ENCODE measurements at places on chromosomes 4 and X.
A peak's percentile ranks its signal among the peaks of the same experiment; 100 is the strongest.

GRCh38 chr4:184850431-184851199, 24.8 kb upstream of the ACSL1 start:
- no peak for DNase-seq

GRCh38 chr4:138689187-138689586, 326.4 kb upstream of the NOCT start:
- no peak for DNase-seq

GRCh38 chr4:109321232-109321631, 18.8 kb upstream of the COL25A1 start:
- DNase-seq, result no peak

DNA sequence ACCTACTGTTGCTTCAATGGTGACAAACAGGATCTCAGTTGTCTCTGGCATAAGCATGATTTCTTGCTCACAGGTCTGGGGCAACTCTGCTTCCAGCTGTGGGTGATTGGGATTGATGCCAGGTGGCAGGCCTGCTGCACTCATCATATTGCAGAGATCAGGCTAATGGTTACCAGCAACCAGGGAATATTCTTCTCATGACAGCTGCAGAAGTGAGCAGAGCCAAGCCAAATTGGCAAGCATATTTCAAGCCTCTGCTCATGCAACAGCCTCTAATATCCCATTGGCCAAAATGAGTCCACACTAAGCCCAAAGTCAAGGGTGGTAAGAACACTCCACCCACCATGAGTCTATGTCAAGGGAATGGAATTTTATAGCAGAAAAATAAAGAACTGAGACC, 26.7 kb upstream of the TBC1D19 start:
- peak; percentile 36 for DNase-seq

DNA sequence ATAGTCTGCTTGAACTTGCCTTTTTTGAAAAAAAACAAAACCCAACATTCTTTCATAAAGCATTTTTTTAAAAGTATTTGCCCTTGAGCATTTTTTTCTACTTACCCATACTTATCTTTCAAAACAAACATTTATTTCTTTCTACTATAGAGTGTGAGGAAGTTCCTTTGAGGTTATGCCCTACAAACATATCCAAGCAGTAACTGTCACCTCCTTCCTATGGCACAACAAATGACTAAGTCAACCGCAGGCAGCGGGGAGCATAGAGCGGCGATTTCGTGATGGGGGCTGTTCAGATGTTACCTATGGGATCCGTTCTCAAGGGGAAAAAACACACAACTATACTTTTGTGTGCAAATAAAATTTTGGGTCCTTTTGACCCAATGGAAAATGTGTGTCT, 19.4 kb downstream of the SPRY1 start:
- DNase-seq, result no peak

- no peak for DNase-seq
Measured at GRCh38 chrX:2451501-2452316, 49.1 kb downstream of the DHRSX start.

- no peak for DNase-seq
Measured at GRCh38 chr4:113109106-113109718, 59.8 kb downstream of the ANK2 start.

DNA sequence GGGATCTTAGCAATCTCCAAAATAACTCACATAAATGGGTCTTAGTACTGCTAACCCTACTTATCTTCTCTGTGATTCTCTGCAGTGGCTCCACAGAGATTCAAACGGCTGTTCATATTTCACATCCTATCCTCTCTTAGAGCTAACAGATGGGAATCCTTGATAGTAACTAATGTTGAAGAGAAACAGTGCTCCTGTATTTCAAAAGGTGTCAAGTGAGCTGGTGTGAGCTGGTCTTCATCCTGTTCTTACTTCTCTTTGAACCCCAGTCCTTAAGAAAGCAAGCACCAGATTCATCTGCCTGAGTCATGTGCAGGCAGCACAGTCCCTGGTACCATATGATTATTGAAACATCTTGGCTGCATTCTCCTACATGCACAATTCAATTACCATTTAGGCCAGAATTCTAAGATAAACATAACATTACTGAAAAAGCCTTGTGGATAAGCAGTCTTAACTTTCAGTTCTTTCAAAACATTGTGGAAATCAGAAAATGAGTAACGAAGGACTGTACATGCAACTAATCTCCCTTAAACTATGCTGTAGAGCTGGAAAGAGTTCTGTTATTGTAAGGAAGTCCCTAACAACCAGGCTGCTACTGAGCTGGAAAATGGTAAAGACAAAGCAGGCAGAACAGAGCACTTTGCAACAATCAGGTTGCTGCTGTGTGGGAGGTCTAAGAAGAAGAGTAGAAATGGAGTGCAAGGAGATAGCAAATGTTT, 153.1 kb downstream of the NPNT start:
- no peak for DNase-seq

DNA sequence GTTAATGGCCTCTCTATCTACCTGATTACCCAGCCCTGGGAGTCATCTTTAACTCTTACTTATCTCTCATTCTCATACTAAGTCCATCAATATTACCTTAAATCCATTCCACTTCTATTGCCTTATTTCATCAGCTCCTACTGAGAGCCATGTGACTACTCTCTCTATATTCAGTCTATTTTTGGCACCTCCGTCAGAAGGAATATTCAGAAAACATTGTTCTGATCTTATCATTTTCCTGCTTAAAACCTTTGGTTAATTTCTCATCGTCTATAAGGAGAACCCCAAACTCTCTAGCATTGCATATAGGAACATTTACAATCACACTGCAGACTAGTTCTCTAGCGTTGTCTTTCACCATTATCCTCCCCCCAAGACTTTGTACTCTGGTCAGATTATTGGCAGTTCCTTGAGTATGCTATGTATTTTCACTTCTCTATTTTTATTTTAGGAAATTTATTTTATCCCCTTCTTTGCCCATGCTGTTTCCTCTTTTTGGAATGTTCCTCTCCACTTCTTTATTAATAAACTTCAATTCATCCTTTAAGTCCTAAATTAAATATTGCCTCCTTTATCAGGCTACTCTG, 13.7 kb upstream of the AMMECR1 start:
- DNase-seq, result no peak

DNA sequence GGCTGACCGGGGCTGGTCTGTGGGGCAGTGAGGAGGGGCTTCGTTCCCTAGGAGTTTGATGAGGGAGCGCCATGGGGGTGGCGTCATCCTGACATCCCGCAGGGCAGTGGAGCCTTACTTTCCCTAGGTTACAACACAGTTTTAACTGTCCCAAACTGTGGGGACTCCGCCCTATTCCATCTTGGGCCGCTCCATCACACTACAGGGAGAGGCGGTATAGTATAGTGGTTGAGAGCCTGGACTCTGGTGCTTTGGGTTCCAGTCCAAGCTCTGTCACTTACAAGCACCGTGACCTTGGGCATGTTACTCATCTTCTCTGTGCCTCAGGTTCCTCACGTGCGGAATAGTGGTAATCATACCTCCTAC, 44.2 kb downstream of the ZNF185 start:
- no peak for DNase-seq

DNA sequence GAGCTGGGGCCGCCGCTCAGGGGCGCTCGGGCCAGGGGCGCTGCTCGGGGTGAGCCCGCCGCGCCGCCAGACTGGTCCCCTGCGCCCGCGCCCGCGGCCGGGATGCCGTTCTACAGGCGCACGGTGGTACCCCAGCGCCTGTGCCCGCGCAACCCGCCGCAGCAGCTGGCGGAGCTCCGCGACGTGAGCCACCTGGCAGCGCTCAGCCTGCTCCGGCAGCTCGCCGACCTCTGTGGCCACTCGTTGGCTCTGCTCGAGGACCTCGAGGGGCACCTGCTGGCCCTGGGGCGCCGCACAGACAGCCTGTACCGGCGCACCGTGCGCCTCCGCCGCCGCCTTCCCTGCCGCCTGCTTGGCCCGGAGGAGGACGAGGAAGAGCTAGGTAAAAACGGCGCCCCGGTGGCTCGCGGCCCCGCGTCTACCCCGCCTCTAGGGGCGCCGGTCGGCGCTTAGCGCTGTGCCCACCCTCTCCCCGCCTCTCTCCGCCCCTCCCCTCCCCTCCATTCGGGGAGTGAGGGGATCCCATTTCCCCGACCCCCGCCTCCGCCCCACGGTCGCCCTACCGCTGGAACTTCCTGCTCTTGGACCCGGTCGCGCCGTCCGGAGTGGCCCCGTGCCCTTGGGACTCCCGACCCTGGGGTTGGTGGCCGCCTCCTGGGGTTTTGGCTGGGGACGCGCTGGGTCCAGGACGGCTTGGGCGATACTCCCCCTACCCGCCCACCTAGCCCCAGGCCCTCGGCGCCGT, 513 bp downstream of the NHSL2 start:
- DNase-seq, result peak; percentile 53

GRCh38 chrX:69029771-69030170, 135.5 kb downstream of the PJA1 start:
- DNase-seq, result no peak

- peak; percentile 12 for DNase-seq
Measured at GRCh38 chrX:781224-782204, 150.9 kb downstream of the SHOX start.

GRCh38 chr4:65007841-65008439, 598.7 kb upstream of the TECRL start:
- DNase-seq, result peak; percentile 9

DNA sequence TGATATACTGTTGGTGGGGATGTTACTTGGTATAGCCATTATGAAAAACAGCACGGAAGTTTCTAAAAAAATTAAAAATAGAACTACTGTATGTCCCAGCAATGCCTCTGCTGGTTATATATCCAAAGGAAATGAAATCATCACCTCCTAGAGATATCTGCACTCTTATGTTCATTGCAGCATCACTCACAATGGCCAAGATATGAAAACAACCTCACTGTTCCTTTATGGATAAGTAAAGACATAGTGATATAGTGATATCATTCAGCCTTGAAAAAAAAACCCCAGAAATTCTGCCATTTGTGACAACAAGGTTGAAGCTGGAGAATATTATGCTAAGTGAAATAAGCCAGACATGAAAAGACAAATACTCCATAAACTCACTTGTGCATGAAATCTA, 543.8 kb upstream of the SLIT2 start:
- DNase-seq, result no peak

- no peak for DNase-seq
Measured at GRCh38 chrX:69020316-69020715, 144.9 kb downstream of the PJA1 start.

GRCh38 chr4:188960411-188961093, 821.3 kb downstream of the TRIML1 start:
- no peak for DNase-seq

DNA sequence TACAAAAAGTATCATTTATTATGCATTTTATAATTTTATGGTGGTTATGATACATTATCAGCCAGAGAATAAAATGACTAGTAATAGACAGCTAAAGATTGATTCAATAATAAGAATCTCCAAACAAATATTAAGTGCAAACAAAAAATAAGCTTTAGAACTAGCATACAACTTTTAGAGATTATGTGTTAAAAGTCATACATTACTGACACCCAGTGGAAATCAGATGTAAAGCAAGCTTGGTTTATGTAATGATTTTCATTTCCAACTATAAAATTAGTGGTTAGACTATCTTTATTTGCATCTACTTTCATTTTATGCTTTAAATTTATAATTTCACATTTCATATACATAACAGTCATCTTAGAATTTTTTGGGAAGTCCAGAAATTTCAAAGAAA, 57.7 kb downstream of the IL13RA2 start:
- no peak for DNase-seq

GRCh38 chr4:22999419-22999818, 306.7 kb downstream of the GBA3 start:
- DNase-seq, result no peak

- DNase-seq, result no peak
Measured at GRCh38 chrX:150696866-150697265, 3.7 kb downstream of the MTMR1 start.

GRCh38 chr4:125464146-125464545, 149.4 kb downstream of the FAT4 start:
- no peak for DNase-seq

- no peak for DNase-seq
Measured at GRCh38 chr4:48752726-48753125, 27.4 kb downstream of the FRYL start.

DNA sequence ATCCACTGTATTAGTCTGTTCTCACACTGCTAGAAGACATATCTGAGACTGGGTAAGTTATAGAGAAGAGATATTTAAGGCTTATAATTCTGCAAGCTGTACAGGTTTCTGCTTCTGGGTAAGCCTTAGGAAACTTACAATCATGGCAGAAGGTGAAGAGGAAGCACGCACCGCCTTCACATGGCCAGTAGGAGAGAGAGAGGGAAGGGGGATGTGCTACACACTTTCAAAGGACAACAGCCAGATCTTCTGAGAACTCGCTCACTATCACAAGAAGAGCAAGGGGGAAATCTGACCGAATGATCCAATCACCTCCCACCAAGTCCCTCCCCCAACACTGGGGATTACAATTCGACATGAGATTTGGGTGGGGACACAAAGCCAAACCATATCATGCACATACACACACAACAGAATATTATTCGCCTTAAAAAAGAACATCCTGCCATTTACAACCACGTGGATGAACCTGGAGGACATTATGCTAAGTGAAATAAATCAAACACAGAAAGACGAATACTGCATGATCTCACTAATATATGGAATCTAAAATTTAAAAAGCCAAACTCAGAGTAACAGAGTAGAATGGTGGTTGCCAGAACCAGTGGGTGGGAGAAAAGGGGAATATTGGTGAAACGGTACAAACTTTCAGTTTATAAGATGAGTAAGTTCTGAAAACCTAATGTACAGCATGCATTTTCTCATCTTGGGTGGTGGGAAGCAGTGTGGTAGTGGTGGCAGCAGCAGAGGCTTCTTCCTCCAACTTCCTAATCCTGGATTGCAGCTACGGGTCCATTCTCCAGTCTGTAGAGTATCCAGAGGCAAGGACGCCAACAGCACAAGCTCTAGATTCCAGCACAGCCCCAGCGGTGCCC, 12.8 kb downstream of the FRYL start:
- no peak for DNase-seq

- DNase-seq, result peak; percentile 2
Measured at GRCh38 chrX:21740329-21741274, 17.3 kb downstream of the SMPX start.

- peak; percentile 9 for DNase-seq
Measured at GRCh38 chr4:161320377-161320776, 843.4 kb downstream of the FSTL5 start.

DNA sequence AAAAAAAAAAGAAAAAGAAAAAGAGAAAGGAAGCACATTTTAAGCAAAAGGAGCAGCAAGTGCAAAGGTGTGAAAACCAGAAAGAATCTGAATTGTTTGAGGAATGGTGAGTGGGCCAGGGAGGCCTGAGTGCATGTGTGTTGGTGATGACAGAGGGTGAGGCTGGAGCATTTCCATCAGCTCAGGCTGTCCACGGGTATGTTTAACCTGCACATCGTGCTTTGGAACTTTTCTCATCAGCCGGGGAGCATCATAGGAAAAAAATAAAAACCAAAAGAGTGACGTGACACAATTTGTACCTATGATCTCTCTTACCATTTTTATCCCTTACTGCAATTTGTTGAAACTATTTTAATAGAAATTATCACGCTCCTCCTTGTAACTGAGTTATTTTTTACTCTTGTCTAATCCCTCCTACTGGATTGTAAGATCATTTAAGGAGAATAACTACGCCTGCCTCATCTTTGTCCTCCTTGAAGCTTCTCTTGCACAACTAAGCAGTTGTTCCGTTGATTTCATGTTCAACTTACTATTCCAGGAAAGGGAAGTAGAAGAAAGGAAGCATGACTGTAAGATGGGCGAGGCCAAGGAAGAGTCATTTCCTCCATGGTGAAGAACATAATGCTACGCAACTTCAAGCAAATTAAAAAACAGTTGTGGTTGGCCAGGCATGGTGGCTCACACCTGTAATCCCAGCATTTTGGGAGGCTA, 7.0 kb downstream of the PALLD start:
- DNase-seq, result no peak

All from Daoy (cell line).